Occipital lobe (tissue), 3 donors: ENCODE measurements at places on chromosomes 6 and 20. TPM values are rescaled to one million over a fixed set of nuclear protein-coding genes. Genes with fewer than 3 reads are reported as not detected.

DNA sequence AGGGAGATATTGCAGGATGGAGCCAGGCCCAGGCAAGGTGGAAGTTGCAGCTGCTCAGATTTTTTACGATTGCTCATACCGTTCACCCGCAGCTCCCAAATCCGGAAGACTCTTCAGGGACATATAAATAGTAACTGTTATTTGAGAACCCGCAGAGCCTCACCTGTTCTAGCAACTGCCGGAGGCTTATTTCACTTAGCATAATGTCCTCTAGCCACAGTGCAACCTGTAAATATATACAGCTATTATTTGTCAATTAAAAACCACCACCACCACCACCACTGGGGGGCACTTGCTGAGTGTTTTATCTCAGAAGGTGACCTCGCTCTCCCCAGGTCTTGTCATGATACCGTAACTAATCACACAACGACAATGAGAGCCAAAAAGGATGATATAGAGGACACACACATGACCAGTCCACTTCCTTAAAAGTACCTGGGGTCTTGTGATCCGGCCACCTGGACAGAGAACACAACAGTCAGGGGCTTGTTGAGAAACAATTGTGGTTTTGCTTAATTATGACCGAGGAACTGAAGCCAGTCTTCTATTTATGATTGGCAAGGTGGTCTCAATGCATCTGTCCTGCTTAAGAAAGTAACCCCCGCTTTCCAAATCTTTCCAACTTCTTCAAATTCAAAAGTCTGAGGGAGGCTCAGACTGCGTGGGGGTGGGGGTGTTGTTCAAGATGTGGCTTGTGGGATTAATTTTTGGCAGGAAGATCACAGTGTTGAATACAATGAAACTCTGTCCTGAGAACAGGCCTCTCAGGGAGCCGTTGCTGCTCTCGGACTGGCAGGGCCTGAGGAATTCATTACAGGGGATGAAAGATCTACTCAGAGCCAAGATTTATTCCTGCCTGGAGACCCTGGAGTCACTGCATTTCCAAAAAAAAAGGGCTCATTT, 107.7 kb upstream of the PRND start:
- peak; percentile 37 for DNase-seq

Gene PAK5
- total RNA-seq: 55.7 TPM

- DNase-seq: no peak
Observed at GRCh38 chr6:4969609-4970285, 34.1 kb downstream of the RPP40 start.

DNA sequence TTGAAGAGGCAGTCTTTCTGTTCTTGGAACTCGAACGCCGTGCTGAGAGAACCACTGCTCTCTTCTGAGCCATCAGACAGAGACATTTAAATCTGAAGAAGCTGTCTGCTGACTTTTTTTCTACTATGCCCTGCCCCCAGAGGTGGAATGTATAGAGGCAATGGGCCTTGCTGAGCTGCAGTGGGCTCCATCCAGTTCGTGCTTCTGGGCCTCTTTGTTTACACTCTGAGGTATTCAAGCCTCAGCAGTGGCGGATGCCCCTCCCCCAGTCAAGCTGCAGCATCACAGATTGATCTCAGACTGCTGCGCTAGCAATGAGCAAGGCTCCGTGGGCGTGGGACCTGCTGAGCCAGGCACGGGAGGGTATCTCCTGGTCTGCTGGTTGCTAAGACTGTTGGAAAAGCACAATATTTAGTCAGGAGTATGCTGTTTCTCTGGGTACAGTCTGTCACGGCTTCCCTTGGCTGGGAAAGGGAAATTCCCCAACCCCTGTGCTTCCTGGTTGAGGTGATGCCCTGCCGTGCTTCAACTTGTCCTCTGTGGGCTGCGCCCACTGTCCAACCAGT, 526.8 kb downstream of the CD109 start:
- no peak for DNase-seq

DNA sequence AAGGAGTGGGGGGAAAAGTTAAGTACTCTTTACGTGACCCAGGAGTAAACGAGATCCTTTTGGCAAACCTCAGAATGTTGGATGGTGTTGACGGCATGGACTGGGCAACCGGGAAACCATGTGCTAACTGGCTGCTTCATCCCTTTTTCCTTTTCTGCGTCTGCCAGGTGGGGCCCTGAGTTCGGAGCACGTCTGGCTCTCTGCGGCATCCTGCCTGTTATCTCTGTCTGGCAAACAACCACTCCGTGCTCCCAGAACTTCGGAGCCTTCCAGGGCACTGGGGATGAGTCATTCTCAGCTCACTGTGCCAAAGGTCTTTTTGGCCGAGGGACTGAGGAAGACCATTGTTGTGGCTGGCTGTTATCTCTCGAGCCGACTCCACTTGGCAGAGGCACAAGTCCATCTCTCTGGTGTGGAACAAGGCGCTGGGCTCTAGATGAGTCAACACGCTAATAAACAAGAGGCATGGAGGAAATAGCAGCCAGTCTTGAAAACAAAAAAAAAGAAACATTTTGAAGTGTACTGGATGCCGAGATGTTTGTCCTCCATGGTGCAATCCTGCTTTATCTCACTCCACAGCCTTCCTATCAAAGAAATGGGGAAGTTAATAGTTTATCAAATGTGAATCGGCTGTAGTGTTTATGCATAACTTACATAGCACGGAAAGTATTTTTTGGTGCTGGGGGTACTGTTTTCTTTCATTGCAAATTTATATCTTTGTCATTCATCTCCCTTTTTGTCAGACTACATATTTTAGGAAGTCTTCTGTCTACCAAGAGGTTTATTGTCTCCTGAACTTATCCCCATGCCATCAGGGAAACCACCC, 64.6 kb upstream of the TXNDC5 start:
- DNase-seq: peak; percentile 88

Gene NR2E1
- 9.8 TPM for total RNA-seq

Gene PTPN1
- 15.9 TPM for total RNA-seq

Gene LRRC1
- 12.0 TPM for total RNA-seq

Gene TAGAP
- total RNA-seq: 1.4 TPM

Gene LTV1
- 12.2 TPM for total RNA-seq

GRCh38 chr20:23135449-23136420, 49.6 kb upstream of the CD93 start:
- no peak for DNase-seq

Gene BCAS4
- 9.8 TPM for total RNA-seq

- no peak for DNase-seq
Observed at GRCh38 chr6:35267446-35267845, 7.9 kb downstream of the ZNF76 start.

DNA sequence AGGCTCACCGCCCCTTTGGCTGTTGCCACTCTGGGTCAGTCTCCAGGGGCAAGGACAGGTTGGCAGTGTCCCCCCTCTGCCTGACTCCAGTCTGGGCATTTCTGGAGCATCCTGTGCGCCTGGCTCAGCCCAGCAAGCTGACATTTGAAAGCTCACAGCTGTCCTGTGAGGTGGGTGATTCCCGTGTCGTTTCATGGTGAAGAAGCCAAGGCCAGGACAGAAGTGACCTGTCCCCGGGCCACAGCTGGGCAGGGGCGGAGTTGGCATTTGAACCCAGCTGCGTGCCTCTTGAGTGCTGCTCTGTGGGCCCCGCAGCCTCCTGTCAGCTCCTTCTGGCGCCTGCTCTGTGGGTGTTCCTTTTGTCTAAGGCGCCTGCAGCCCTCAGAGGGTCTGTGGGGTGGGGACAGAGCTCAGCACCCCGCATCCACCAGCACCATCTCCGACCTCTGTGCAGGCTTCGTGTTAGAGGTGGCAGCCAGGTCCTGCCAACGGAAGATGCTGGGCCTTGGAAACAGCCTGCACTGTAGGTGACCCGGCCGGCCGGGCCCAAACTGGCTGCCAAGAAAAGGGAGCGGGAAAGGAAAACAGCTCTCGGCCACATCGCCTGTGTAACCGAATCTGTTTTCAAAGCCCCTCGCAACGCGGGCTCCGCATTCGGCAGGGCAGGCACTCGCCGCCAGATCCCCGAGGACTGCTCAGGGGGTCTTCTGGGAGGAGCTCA, 5.8 kb upstream of the GATA5 start:
- no peak for DNase-seq

DNA sequence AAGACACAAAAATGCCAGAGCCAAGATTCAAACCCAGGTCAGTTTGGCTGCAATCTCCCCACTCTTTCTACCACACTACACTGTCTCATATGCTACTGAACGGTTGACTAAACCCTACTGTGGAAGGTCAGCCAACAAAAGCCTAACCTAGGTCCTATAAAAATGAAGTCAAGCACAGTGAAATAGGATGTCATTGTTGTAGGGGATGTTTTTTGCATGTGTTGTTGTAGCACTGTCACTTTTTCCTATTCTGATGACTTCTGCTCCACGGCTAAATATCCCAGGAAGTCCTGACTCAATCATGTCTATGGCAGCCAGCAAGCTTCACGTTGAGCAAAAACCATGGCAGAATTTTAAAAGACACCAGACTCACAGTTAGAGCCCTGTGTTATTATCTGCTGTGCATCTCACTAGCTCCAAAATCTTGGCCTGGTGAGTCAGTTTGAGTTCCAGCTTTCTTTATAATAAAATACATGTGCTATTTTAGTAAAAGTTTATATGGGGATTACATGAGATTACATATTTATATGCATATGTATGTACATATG, 322.1 kb upstream of the NT5E start:
- DNase-seq: no peak

Gene RWDD2A
- total RNA-seq: 9.4 TPM

DNA sequence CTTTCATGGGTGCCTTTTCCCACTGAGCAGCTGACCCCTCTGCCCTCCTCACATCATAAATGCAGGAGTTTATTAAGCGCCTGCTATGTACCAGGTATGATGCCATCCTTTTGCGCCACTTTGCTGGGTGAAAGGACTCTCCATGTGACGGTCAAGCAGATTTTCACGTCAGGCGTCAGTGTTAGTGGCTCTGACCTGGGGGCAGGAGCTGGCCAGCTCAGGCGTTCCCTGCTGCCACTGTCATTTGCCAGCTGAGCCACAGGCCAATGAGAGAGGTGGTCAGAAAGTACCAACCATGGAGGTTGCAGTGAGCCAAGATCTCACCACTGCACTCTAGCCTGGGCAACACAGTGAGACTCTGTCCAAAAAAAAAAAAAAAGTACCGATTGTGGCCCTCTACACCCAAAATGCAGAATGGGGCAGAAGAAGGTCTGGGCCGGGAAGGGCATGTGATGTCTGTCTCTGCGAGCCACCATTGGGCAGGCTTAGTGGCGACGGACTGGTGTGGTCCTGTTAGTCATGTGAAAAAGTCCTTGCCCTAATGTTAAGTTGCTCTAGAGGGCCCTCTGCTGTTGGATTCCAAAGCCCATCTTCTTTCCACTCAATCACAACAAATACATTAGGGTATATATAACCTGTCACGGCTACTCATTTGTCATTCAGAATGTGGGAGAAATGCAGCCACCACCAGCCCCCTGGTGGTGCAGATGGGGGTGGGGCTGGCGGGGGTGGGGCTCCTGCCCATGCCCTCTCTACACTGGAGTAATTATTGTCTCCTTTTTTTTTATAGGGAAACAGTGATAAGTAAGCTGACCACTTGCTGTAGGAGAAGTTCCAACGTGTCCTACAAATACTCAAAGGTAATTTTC, 18.4 kb upstream of the SLC22A1 start:
- DNase-seq: no peak

GRCh38 chr6:42745083-42745639, 742 bp downstream of the TBCC start:
- DNase-seq: peak; percentile 24

GRCh38 chr6:32744776-32745175, 3.6 kb downstream of the HLA-DQA2 start:
- DNase-seq: no peak

DNA sequence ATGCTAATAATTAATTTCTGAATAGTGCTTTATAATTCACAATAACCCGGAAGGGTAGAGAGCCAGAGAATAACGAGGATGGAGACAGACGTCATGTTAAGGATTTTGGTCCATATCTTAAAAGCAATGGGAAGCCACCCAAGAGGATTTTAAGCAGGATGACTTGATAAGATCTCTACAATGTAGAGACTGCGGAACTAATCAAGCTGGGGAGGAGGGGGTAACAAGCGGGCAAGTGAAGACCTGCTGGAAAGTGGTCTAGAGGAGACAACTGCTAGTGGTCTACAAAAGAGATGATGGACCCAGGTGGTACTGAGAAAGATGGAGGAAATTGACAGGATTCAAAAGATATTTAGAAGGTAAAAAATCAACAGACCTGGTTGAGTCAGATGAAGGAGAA, 7.2 kb downstream of the ZBTB2 start:
- DNase-seq: no peak

GRCh38 chr6:58113960-58114359, 796.5 kb downstream of the PRIM2 start:
- DNase-seq: no peak

Gene IBTK
- total RNA-seq: 105 TPM

DNA sequence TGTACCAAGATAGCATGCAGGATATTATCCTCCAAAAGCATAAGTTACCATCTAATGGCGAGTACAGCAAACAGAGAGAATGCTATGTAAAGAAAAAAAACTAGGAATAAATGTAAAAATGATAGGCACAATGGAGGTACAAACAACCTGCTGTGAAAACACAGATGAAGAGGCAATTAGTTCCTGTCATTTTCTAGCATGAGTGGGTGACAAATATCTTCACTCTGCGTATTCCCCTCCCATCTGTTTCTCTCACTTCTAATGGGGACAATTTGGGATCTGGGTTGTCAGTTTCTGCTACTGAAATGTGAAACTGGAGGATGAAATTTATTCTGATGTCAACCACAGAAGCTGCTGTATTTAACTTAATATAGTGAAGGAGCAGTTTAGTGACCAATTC, 11.7 kb upstream of the PTPRK start:
- DNase-seq: no peak

Gene OSER1
- total RNA-seq: 35.9 TPM

GRCh38 chr6:87654122-87654521, 47.9 kb downstream of the AKIRIN2 start:
- DNase-seq: no peak

DNA sequence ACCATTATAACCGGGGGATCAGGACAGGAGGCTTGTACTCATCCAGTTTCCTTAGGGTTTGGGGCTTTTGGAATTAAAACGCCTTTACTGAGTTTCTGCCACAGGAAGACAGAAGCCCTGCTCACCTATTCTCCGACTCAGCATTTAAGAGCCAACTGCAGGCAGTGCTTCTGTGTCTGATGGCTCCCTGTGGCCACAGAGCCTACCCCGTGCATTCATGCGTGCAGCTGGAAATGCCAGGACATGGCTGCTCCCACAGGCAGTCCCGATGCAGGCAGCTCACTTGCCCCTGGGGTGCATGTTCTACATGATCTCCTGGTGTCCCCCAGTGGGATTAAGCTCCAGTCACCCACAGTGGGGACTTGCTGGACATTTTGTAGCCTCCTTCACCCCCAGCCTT, 22.2 kb downstream of the ZNF831 start:
- DNase-seq: no peak

Gene CRISP2
- total RNA-seq: not detected

DNA sequence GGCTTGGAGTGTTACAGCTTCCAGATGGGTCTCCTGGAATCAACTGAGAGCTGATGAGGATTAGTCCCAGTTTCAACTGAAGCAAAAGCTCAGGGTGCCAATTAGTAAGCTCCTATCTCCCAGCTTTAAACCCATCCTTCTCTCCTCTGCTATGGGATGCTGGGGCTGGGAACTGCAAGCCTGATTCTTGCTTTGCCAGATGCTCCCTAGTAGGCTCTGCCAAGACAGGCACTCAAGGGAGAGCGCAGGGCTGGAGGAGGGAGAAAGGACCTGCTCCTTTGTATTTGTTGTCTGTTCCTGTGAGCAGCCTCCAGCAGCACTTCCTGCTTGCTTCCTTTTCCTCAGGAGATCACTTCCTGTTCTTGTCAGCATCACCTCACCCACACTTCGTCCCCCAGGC, 309.7 kb downstream of the KIF16B start:
- peak; percentile 7 for DNase-seq
